Occipital lobe (tissue), 3 donors: ENCODE measurements at places on chromosomes 1 and 21. TPM values are rescaled to one million over a fixed set of nuclear protein-coding genes. Genes with fewer than 3 reads are reported as not detected.

GRCh38 chr1:202656951-202657646, 53.2 kb downstream of the SYT2 start:
- no peak for DNase-seq

DNA sequence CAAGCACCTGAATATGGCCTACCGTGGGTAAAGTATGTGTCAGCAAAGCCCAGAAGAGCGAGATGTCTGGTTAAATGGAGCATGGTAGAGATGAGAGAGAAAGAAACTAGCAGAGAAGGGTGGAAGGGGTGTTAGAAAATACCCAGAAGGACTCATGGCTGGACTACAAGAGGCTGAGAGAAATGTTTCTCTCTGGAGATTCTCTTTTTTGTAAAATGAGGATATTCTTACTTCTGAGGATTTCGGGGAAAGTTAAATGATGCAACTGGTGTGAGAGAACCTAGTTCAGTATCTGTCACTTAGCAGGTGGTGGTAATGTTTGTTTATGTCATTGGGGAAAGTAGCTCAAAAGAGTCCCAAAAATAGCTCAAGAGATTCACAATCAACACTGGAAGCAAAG, 7.2 kb upstream of the EPS15 start:
- no peak for DNase-seq

DNA sequence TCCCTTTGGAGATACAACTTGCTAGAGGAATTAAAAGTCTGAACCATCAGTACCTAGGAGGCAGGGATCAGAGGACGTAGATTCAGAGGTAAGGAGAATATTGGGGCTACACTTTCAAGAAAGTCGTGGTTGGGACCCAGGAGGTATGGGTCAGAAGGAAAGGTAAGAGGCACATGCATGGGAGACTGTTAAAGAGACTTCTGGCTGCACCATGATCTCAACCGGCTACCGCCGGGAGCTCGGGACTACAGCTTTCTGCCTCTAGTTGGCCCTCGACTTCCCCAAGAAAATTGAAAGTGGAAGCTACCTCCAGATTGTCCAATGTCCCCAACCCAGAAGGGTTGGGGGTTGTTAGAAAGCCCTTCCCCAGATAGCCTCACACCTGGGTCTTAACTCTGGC, 355.7 kb upstream of the TMPRSS15 start:
- no peak for DNase-seq

DNA sequence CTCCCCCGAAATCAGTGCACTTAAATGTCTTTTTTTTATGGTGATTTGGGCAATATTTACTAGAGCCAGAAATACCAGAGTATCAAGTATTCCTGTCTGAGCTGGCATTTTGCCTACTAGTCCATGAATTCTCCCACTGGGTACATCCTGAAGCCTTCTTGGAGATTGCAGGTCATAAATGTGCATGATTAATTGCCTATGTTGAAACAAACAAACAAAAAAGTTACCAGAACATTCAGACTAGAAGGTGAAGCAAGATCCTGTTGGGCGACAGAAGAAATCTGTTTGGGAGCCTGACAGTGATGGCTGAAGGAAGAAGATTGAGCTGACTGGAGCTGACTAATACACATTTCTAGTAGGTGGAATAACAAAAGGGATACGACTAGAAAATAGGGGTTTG, 127.4 kb upstream of the NRIP1 start:
- DNase-seq: no peak

The PCBP3 gene
- 5.5 TPM for total RNA-seq

The LCE3E gene
- not detected for total RNA-seq

The KRTAP10-4 gene
- not detected for total RNA-seq

DNA sequence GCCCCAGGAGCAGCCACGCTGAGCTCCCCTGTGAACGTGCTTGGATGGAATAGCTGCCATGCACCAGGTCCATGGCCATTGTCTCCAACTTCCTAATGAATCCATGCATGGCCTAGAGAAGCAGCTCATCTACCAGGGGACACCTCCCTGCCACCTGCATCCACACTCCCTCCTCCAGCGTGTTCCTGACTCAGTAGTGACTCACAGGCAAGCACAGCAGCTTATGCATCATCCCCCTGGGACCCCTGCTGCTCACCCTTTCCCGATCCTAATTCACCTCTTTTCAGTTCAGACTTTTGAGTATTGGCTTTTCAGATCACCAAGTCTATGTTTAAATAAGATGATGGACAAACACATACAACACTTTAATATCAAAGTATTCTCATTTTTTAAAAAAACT, 39.9 kb upstream of the TADA1 start:
- no peak for DNase-seq

The DAB1 gene
- 45.4 TPM for total RNA-seq

DNA sequence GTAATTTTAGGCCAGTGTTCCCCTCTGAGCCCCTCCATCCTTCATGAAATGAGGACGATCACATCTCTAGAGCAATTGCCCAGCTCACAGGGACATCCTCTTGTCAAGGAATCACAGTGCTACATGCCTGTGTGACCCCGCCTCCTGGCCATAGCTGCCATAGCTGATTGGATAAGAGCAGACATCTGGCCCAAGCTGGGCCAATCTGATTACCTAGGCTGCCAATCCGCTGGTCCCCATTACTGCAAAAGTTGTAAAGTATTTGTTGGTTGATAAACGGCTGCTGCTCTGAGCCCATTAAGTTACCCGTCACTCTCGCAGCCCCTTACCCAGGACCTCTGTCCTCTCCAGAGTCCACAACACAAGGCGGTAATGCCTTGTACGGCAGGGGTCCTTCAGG, 8.3 kb downstream of the NT5C1A start:
- no peak for DNase-seq

- no peak for DNase-seq
Observed at GRCh38 chr1:34373912-34374311, 197.2 kb downstream of the C1orf94 start.

DNA sequence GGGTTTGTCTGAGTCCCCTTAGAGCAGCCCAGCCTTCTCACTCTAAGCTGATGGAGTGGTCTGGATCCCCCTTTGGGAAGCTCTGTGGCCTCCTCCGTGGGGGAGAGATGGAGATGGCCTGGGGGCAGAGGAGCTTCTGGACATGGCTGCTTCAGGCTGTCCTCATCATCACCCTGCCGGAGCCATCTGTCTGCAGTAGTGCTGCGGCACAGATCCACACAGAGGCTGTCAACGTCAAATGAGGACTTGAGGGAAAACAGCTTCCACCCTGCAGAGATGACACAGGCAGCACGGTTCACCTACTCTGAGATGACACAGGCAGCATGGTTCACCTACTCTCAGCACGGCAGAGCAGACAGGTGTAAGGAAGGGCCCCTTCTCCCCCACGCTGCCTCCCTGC, 134.3 kb downstream of the IGSF21 start:
- no peak for DNase-seq

GRCh38 chr1:61050541-61051442, 31.6 kb upstream of the NFIA start:
- DNase-seq: no peak

DNA sequence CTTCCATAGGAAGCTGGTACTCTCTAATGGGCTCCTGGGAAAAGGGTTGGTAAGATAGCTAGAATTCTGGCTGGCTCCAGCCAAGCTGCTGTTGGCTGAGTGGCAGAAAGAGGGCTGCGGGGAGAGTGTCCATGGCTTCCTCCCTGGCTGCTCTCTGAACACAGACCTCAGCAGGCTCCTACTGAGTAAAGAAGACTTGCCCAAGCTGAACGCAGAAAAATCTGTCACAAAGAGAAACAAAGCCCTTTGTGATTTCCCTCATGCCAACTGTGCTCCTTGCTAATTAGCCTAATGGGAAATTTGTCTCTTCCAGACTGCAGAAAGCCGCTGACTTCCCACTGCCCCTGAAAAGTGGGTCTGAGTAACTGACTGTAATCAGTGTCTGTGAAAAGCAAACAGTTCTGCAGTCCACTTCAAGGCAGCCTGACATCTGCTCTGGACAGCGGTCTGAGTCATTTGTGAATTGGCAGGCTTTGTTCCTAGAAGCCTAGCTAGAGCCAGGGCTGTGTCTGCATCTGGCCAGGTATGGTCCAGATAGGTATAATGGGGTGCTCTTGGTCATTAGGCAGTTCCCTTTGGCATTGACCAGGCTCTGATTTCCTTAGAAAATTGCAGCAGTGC, 282.8 kb downstream of the ZNF648 start:
- DNase-seq: no peak

DNA sequence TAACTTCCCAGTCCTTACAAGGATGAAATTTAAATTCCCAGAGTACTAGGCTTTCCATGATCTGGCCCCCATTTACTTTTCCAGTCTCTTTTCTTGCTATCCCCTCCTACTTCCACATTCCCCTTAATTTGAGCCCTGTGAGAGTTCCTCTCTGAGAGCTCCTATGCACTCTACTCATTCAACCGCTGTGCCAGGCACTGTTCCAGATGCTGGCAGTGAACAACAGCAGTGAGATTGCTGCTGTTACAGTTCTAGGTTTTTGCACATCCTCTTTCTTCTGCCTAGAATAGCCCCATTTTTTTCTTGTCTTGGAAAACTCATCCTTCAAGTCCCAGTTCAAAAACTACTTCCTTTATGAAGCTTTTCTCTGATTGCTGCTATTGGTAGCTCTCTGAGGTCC, 18.8 kb downstream of the ATF6 start:
- DNase-seq: no peak

DNA sequence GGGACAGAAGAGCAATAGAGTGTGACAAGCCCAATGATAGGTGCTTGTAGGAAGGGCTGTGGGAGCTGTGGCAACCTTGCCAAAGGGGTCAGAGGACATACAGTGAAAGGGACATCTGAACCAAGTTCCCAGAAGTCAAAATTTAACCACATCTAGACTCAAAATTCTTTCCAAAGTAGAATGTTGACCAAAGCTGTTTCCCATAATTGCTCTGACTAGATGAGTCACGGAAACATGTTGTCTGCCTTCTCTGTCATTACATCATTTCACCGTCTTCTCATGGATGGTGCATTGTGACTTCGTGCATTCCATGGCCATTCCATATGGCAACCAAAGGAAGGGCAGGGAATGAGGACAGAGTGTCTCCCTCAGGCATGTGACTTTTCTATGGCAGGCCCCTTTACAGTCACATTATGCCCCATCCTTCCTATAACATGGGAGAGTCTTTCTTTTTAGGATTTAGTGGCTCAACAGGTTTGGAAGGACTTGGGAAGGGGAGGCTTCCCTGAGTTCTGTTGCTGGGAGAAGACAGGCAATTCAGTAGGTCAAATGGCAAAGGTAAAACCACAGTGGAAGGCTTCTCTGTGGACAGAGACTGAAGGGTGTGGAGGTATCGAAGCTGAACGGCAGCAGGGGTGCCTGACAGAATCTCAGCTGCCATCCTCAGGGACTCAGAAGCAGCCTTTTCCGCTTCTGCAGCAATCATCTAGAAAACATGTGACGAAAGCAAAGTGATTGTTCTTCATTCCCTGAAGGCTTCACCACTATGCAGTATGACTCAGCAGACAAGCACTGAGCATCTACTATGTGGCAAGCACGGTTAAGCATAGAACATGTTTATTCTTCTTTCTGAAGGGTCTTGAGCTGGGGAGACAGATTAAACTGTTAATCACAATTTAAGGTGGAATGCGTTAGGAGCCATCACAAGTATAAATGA, 24.7 kb downstream of the NPHS2 start:
- DNase-seq: no peak

GRCh38 chr1:94425821-94426484, 7.8 kb downstream of the ABCD3 start:
- no peak for DNase-seq

- DNase-seq: no peak
Observed at GRCh38 chr1:32372149-32372756, 9.9 kb downstream of the TSSK3 start.

DNA sequence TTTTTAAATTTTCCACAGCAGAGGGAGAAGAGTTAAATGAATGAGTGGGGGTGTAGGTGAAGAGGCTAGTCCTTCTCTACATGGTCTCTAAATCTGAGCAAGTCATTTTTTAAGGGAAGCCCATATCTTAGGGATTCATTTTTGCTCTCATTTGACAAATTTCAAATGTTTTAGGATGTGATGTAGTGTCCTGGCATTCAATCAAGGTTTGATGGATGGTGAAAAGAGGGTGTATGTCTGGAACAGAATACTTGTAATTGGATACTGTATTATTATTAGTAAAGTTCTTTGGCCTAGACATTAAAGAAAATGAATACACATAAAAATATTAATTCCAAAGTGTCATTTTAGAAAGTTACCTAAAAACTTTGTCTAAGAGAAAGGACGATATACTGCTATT, 167.8 kb upstream of the PTBP2 start:
- DNase-seq: no peak

DNA sequence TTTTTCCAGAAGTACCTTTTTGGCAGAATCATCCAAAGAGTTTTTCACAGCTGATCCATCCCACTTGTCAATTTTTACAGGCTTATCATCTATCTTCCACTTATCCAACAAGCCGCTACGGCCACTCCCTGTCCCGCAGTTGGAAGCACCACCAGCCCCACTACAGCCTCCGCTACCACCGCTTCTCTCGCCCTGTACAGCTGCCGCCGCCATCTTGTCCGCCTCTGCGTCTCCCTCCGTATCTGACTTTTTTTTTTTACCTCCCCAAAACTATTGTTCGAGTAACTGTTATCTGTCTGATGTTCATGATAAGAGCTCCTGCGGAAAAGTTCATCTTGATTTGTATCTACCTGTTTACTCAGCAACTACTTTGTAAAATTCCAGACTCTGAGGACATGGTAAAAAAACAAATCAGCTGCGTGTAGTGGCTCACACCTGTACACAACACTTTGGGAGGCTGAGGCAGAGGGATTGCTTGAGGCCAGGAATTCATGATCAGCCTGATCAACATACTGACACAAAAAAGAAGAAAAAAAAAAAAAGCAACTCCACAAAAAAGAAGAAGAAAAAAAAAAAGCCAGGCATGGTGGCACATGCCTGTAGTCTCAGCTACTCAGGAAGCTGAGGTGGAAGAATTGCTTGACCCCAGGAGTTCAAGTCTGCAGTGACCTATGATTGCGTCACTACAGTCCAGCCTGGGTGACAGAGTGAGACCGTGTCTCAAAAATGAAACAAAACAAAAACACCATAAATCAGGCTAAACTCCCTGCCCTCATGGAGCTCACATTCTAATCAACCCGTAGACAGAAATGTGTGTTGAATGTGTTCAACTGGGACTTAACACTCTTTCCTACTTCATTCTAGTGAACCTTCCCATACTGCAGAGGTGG, 8.0 kb upstream of the EYA3 start:
- no peak for DNase-seq

- DNase-seq: no peak
Observed at GRCh38 chr1:164604541-164604940, 45.6 kb downstream of the PBX1 start.

- no peak for DNase-seq
Observed at GRCh38 chr1:45394342-45394741, 54.1 kb upstream of the MUTYH start.

- no peak for DNase-seq
Observed at GRCh38 chr21:36994501-36995158, 11.9 kb upstream of the RIPPLY3 start.

The CD84 gene
- total RNA-seq: 2.2 TPM

- no peak for DNase-seq
Observed at GRCh38 chr1:155529929-155530328, 32.7 kb downstream of the ASH1L start.
